ENCODE measurements at places on chromosomes 6 and 20.

DNA sequence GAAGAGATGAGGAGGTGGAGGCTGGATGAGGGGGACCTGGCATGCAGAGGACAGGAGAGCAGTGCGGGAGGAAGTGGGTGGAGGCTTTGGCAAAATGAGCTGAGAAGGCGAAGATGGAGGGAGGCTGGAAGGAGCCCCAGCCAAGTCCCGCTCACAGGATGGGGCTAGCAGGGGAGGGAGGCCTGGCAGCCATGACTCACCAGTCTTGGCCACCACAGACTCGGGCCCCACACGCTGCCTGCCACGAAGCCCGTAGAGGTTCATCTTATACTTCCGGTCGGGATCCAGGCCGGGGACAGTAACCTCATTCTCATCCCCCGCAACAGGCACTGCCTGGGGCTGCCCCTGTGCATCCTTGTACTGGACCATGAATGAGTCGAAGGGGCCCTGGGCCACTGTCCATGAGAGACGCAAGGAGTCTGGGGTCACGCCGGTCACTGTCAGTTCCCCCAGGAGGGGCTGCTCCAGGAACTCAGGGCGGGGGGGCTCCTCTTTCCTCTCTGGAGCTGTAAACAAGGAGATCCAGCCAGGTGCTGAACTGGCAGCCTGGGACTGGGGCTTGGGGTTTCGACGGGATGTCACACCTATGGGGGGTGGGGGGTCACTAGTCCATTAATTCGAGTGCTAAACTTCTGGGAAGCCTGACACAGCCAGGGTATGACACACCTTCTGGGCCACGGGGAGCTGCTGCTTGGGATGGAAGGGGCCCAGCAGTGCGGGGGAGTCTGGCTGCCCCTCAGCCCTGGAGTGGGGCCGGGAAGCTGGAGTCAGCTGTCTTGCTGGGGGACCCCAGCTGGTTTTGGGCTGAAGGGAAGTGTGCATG is 27.8 kb downstream of the TNXB start:
- no peak for DNase-seq

- DNase-seq, result no peak
Observed at GRCh38 chr6:109075934-109076333, 18.7 kb downstream of the SESN1 start.

- no peak for DNase-seq
Observed at GRCh38 chr6:138229072-138229471, 10.8 kb upstream of the PBOV1 start.

DNA sequence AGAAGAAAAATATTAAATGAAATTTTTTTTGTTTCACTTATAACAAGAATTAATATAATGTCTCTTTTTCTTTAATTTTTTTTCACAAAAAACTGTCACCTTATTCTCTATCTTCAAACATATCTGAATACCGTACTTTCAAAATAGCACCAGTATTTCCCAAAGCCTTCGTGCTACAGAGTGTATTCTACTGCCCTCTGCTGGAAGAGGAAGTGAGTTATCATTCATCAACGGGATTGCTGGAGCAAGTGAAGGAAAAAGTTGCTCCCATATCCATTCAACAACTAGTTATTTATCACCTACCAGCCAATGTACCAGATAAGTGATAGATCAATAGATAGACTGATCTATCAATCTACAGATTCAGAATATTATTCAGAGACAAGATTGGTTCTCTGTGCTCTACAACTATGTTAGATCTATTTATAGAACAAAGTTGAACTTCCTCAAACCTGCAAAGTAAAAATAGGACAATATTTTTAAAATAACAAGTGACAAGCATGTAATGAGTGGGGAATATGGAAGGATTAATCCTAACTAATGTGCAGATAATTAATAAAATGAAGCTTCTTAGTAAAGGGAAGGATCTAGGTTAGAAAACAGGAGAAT is 26.7 kb upstream of the TFAP2B start:
- peak; percentile 9 for DNase-seq

GRCh38 chr20:49914310-49915117 is 815 bp downstream of the SPATA2 start:
- no peak for DNase-seq

DNA sequence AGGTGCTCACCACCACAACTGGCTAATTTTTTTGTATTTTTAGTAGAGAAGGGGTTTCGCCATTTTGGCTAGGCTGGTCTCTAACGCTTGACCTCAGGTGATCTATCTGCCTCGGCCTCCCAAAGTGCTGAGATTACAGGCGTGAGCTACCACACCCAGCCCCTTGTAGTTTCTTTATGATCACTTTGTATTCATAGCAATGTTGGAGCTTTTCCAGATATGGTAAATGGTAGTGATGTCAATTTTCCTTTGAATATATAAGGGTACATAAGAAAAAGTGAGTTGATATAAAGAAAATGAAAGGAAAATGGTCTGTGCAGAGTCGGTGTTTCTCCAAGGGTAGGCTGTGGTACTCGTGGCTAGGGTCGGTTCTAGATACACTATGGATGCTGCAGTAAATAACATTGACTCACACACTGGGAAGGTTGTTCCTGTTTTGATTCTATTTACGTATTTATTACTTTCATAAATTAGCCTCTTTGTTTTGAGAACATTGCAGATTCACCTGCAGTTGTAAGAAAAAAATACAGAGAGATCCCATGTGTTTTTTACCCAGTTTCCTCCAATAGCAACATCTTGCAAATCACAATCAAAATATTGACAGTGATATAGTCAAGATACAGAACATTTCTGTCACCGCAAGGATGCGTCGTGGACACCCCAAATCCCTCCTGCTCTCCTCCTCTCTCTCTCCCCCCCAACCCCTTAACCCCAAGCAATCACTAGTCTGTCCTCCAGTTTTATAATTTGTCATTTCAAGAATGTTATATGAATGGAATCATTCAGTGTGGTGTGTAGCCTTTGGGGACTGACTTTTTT is 2.5 kb downstream of the ZNF831 start:
- no peak for DNase-seq

GRCh38 chr6:31114970-31115849 is 610 bp downstream of the PSORS1C1 start:
- DNase-seq, result no peak

- no peak for DNase-seq
Observed at GRCh38 chr6:30885999-30886896, 1.9 kb downstream of the DDR1 start.

DNA sequence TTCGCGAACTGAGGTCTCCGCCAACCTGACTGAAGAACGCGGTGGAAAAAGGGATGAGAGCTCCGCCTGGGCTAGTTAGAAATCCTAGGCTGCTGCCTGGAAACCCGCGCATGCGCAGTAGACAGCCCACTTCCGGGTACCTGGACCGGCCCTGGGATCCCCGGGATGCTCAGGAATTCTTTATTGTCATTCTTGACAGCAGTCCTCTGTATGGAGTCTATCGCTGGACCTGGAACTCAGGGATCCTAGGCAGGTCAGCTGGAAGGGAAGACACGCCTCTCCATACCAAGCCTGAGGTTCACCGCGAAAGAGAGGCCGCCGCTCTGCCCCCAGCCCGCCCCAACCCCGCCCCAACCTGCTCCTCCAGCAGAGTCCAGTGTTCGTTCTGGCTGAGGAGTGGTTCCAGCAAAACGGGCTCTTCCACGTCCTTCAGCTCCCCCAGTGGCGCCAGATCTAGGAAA is 1379.2 kb upstream of the DEFB115 start:
- DNase-seq, result no peak

- no peak for DNase-seq
Observed at GRCh38 chr6:158642097-158642601, 2.4 kb downstream of the DYNLT1 start.

- DNase-seq, result no peak
Observed at GRCh38 chr6:7264041-7264440, 49.0 kb downstream of the SSR1 start.

GRCh38 chr6:45786355-45786781 is 229.3 kb downstream of the CLIC5 start:
- DNase-seq, result no peak

- no peak for DNase-seq
Observed at GRCh38 chr6:2746557-2747061, 4.1 kb downstream of the MYLK4 start.

GRCh38 chr20:46011631-46012482 is 3.1 kb downstream of the MMP9 start:
- no peak for DNase-seq

GRCh38 chr6:3270258-3270657 is 11.5 kb downstream of the PSMG4 start:
- no peak for DNase-seq

- no peak for DNase-seq
Observed at GRCh38 chr6:112191509-112192020, 62.8 kb downstream of the LAMA4 start.

DNA sequence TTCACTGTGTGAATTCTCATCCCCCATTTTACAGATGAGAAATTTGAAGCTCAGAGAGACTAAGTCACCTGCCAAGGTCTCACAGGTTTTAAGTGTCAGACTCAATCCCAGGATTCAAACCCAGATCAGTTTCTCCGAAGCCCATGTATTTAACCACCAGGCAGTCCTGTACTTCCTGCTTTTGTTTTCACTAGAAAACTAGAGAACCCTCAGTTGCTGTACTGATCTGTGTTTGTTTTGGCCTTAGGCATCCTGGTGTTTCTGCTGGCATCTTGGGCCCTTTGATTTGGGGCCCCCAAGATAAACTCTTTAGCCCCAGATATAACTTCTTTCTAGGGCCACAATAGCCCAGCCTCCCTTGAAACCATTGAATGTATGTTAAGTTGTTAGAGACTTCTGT is 36.5 kb downstream of the PPP1R16B start:
- DNase-seq, result no peak

DNA sequence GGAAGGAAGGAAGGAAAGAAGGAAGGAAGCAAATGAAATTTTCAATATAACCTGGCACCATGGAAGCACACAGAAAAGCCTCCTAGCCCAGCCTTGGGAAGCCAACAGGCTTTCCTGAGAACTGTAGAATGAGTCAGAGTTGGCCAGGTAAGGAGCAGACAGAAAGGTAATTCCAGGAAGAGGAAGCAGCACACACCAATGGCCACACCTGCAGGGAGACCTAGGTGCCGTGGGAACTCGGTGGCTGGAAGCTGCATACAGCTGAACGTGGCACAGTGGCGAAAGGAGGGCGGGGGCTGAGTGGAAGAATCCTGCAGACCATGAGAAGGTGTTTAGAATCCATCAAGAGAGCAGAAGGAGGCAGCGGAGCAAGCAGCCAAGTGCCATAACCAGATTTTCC is 224.8 kb upstream of the RREB1 start:
- no peak for DNase-seq

DNA sequence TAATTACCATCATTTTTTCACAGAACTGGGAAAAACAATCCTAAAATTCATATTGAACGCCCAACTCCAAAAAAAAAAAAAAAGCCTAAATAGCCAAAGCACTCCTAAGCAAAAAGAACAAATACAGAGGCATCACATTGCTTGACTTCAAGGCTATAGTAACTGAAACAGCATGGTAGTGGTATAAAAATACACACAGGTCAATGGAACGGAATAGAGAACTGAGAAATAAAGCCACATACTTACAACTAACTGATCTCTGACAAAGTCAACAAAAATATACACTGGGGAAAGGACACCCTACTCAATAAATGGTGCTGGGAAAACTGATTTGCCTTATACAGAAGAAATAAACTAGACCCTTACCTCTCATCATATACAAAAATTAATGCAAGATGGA is 89.6 kb downstream of the MRAP2 start:
- DNase-seq, result no peak

GRCh38 chr20:13809373-13809772 is 24.5 kb downstream of the NDUFAF5 start:
- no peak for DNase-seq

DNA sequence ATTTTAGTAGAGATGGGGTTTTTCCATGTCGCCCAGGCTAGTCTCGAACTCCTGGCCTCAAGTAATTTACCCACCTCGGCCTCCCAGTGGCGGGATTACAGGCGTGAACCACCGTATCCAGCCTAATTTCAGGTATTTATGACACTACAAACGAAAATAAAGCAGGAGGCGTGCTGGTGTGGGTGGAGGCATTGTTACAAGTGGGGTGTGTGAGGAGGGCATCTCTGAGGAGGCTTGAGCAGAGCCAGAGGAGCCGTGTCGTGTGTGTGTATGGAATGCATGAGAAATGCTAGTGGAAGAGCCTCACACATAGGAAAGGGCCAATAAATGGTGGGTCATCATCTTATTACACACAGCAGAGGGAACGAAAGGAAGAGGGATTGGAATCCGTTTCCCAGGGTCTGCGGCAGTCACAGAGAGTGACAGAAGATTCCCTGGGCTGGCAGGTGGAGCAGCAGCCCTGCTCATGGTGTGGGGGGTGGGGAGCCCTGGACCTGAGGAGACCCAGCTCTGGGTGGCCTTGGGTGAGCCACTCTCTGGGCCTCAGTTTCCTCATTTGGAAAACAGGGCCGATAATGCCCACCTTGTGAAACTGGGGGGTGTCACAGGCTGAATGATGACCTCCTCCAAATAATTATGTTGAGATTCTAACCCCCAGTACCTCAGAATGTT is 17.2 kb upstream of the PEDS1 start:
- DNase-seq, result no peak

DNA sequence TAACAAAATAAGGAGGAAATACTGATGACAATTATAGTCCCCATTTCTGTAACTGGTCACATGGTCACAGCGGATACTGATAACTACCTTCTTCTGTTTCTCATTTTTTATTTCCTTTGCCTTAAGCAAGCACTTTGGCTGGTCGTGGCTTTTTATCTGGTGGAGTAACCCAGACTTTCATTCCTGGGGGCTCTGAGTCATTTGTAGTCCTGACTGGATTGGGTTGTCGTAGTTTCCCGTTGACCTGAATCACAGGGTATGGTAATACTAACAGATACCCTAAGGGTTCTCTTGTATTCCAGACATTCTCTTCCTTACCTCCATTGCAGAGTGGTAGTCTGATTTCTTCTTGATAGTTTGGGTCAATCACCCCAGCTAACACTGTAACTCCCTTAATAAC is 500.3 kb upstream of the ADGRB3 start:
- DNase-seq, result no peak

- DNase-seq, result no peak
Observed at GRCh38 chr6:107662333-107662732, 161.8 kb downstream of the SCML4 start.

DNA sequence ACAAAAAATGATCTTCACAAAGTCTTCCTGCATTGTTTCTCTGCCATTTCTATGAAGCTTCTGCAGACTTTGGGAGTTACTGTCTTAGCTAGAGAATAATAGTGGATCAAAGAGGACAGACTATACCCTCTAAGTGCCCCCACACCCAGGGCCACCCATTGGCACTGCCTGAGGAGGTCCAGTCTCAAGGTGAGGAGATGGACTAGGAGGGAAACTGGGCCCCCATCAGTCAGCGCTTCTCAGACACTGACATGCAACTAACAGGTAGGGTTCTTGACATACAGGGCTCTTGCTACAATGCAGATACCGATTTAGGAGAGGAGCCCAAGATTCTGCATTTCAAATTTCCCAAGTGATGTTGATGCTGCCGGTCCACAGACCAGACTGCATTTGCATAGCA is 24.3 kb downstream of the PCNA start:
- no peak for DNase-seq

GRCh38 chr20:56673450-56673849 is 44.3 kb downstream of the TFAP2C start:
- no peak for DNase-seq

GRCh38 chr6:32580593-32580992 is 9.1 kb downstream of the HLA-DRB1 start:
- no peak for DNase-seq
